SJSA1 (cell line): ENCODE measurements at places on chromosomes 6 and 20. TPM values are rescaled to one million over a fixed set of nuclear protein-coding genes. Genes with fewer than 3 reads are reported as not detected.

Gene HTR1E
- not detected in 2 replicates for total RNA-seq

Gene MPIG6B
- not detected in 2 replicates for total RNA-seq

Gene OR2J1
- not detected in 2 replicates for total RNA-seq

GRCh38 chr6:84344005-84344404, 116.6 kb upstream of the CEP162 start:
- no peaks in the 10 kb centered on the region for H3K27me3 ChIP-seq
- no peaks in the 10 kb centered on the region for H3K4me1 ChIP-seq
- no peaks in the 10 kb centered on the region for H3K36me3 ChIP-seq
- no peak overlapping the region for H3K4me3 ChIP-seq
